Peyer's patch (tissue), 4 donors: ENCODE measurements at places on chromosomes 7 and 10. TPM values are rescaled to one million over a fixed set of nuclear protein-coding genes. Genes with fewer than 3 reads are reported as not detected.
A peak's percentile ranks its signal among the peaks of the same experiment; 100 is the strongest.

The HOXA6 gene
- total RNA-seq = 45.0 TPM

The TFPI2 gene
- 0.40 TPM for total RNA-seq

DNA sequence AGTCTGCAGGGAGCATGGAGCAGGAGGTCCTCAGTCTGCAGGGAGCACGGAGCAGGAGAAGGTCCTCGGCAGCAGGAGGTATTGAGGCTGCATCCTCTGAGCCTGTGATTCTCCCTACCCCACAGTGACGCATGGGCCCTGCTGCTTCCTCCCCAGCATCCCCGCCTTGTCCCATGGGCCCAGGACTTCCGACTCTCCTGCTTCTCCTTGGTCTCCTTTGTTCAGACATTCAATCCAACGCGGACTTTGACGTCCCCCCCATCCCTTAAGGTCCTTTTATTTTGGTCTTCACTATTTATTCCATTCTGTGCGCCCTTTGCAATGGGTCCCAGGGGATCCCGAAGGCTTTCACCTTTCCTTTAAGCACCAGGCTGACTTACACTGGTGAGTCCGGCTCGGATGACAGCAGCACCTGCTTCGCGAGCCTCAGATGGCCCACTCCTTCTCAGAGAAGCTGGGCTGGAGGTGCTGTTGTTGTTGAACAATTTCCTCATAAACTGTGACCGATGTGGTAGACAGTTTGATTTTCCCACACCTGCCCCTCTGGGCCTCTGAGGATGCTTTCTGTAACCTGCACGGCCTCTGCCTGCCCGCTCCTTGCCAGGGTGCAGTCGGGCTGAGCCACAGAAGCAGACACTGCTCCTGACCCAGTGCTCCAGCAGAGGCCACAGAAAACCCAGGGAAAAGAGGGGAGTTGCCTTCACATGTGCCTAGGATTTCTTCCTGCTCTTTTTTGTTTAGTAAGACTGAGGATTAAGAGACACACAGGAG is 407.2 kb upstream of the SHH start:
- no peak overlapping the region for H3K4me3 ChIP-seq
- no peaks in the 10 kb centered on the region for H3K36me3 ChIP-seq
- DNase-seq = no peak
- no peak overlapping the region for H3K27ac ChIP-seq

The CALY gene
- total RNA-seq = 0.88 TPM

GRCh38 chr10:127899766-127900387 is 7.0 kb upstream of the PTPRE start:
- H3K27ac ChIP-seq = peak overlapping the region; percentile 39
- no peaks in the 10 kb centered on the region for H3K36me3 ChIP-seq
- no peak overlapping the region for H3K4me3 ChIP-seq
- no peak for DNase-seq
- H3K4me1 ChIP-seq = no peaks in the 10 kb centered on the region

The PRF1 gene
- total RNA-seq = 4.6 TPM

DNA sequence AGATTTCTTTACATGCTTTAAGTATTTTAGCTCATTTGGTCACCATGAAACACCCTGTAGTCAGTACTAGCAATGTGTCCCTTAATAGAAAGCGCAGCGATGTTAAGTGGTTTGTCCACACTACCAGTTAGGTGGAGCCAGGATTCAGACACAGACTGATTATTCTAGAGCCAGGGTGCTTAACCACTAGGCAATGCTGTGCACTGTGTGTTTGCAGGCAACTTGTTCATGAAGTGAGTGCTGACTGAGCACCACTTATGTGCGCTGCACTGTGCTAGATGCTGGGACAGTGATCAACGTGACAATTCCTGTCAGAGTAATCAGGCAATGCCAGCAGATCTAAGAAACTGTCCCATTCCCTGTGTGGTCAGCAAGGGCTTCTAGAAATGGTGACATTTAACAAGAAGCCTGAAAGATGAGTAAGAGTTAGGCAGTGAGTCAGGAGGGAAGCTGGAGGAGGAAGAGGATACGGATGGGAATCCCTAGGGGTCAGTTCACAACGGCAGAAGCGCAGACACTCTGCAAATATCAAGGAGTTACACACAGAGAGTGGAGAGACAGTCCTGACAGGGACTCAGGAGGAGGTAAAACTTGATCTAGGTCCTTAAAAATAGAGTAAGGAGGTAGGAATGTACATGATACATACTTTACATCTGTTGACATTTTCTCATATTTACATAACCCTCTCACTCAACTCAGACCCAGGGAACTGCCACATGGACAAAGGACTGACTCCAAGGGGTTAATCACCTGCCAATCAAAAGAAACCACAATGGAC is 69.7 kb upstream of the EGR2 start:
- no peak overlapping the region for H3K27ac ChIP-seq
- no peaks in the 10 kb centered on the region for H3K4me1 ChIP-seq
- no peaks in the 10 kb centered on the region for H3K27me3 ChIP-seq
- no peak overlapping the region for H3K4me3 ChIP-seq

The INHBA gene
- total RNA-seq = not detected

GRCh38 chr10:63866747-63867140 is 345.5 kb downstream of the REEP3 start:
- H3K27ac ChIP-seq = no peak overlapping the region
- no peaks in the 10 kb centered on the region for H3K36me3 ChIP-seq
- H3K4me1 ChIP-seq = no peaks in the 10 kb centered on the region
- no peak for DNase-seq
